ENCODE measurements at places on chromosomes 7 and 10. TPM values are rescaled to one million over a fixed set of nuclear protein-coding genes. Genes with fewer than 3 reads are reported as not detected.

GRCh38 chr10:64156166-64156565 lies 635.0 kb downstream of the REEP3 start:
- DNase-seq = no peak

GRCh38 chr10:67788028-67788886 lies 49.7 kb downstream of the DNAJC12 start:
- DNase-seq = no peak

DNA sequence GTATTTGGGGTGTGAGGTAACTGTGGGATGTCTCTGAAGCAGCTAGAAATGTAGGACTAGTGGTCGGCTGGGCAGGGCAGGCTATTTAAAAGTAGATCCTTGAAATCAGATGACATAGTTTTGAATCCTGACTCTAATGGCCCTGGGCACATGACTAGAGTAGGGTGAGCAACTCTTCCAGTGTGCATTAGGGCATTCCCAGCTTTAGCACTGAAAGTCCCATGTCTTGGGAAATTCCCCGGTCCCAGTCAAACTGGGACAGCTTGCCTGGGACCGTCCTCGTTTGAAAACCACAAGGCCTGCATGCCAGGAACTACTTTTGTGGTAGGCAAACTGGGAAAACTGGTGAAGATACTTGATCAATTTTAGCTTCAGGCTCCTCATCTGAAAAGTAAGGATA lies 255.3 kb downstream of the PTEN start:
- no peak for DNase-seq

DNA sequence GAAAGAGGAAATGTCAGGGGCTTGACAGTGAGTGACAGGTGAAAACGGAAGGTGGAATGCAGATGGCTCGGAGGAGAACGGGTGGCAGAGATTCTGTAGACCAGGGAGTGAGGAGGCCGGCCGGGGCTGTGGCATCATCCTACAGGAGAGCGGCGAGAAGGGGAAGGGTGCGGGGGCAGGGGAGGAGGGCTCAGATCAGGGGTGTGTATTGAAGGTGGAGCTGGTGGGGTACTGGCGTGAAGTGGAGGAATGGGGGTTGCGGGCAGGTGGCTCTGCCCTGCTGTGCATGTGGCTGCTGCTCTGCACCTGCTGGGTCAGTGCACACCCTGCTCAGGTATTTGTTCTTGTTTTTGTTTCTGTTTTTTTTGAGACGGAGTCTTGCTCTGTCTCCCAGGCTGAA lies 470.8 kb upstream of the FOXK1 start:
- no peak for DNase-seq

GRCh38 chr7:7231000-7231399 lies 48.7 kb downstream of the C1GALT1 start:
- no peak for DNase-seq

GRCh38 chr10:132841615-132841975 lies 55.6 kb upstream of the NKX6-2 start:
- no peak for DNase-seq

DNA sequence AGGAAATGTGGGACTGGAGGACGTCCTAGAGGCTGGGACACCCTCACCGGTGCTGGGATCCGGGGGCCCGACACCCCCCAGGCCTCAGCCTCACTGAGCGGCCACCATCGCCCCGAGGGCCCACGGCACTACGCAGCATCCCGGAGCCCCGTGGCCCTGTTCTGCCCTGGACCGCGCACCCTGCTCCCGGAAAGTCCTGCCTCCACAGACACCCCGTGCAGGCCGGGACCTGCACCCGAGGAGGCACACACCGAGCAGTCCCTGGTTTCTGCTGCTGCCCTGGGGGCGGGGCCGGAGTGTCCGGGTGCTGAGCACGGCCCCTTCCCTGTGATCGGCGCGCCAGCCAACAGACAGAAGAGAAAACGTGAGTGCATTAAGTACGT lies 18.1 kb upstream of the KNDC1 start:
- DNase-seq = no peak

DNA sequence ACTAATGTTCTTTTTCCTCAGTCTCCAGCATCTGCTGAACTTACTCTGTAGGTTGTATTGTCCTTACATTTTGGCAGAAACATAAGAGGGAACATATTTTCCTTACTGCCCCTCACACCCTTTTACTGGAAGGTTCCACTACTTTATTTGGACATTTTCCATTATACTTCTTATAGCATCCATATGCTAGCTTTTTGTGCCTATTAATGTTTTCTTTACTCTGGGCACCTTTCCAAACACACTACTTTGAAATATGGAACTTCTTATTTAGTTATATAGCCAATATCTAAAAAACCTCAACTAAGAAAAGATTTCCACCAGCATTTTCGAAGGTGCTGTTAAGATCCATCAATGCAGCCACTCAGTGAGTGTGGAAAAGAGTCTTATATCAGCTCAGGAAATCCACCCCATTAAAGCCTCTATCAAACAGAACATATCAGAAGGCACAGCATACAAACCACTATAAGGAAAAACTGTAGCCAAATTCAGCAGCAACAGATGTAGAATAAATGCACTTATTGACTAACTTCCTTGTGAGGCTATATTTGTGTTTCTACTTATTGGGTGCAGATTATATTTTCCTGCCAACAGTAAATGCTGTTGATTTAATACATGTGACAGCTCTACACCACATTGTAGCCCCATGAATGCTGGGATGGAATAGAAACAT lies 272.5 kb upstream of the SEMA3E start:
- DNase-seq = no peak

DNA sequence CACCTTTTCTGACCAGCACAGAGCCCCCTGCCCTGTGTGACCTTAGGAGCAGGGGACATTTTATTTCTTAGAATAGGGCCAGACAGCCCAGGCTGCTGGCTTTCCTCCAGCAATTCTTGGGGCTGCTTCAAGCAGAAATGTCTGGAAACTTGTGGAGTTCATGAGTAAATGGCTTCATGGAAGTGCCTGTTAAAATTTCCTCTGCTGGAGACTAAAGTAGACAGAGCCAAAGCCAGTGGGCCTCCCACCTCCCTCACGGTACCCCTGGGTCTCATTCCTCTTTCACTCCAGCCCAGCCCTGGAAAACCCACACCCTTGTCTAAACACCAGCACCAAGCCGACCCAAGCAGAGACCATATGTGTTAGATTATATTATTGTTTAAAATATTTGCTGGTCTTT lies 505.5 kb upstream of the ZMIZ1 start:
- peak; percentile 80 for DNase-seq

The SCART1 gene
- 1.6 TPM for polyA plus RNA-seq

The NAT16 gene
- polyA plus RNA-seq = not detected

- DNase-seq = no peak
Measured at GRCh38 chr10:12350925-12351324, 1.6 kb downstream of the CAMK1D start.

The SLC16A9 gene
- polyA plus RNA-seq = 4.1 TPM

DNA sequence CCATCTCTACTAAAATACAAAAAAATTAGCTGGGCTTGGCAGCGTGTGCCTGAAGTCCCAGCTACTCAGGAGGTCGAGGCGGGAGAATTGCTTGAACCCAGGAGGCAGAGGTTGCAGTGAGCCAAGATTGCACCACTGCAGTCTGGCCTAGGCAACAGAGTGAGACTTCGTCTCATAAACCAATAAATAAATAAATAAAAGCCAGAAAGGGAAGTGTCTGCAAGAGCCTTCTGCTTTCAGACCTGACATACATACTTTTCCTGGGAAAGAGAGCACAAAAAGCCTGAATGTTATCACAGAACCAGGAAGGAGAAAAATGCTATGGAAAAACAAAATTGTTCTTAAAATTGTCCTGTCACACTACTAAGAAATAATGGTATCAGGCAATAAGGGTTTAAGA lies 4.1 kb upstream of the KIF5B start:
- no peak for DNase-seq

- DNase-seq = no peak
Measured at GRCh38 chr10:606762-607544, 82.5 kb downstream of the DIP2C start.
